ENCODE measurements at places on chromosomes 3 and 15.

DNA sequence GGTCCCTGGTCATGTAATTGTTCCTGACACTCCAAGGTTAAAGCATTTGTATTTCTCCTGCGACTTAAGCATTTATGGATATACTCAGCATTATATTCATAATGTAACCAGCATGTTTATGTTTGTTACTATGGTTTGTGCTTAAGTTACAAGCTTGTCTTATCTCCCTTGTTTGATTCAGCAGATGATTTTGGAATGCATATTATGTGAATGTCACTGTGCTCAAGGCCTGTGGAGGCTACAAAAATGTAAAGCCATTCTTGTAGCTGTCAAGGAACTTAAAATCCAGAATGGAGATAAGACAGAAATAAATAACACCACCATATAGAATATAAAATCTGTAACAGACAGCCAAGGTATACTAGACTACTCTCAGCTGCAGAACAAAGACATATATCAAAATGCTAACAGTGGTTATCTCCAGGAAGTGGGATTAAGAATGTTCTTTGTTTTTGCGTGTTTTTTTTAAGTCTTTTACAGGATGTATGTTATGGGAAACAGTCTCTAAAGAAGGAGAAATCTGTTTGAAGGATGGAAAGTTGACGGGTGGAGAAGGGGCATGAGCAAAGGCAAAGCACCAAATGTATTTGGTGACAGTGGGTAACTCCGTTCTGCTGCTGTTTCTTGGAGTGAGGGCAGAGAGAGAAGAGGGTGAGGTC lies 61.4 kb downstream of the IGF2BP2 start:
- DNase-seq: no peak

DNA sequence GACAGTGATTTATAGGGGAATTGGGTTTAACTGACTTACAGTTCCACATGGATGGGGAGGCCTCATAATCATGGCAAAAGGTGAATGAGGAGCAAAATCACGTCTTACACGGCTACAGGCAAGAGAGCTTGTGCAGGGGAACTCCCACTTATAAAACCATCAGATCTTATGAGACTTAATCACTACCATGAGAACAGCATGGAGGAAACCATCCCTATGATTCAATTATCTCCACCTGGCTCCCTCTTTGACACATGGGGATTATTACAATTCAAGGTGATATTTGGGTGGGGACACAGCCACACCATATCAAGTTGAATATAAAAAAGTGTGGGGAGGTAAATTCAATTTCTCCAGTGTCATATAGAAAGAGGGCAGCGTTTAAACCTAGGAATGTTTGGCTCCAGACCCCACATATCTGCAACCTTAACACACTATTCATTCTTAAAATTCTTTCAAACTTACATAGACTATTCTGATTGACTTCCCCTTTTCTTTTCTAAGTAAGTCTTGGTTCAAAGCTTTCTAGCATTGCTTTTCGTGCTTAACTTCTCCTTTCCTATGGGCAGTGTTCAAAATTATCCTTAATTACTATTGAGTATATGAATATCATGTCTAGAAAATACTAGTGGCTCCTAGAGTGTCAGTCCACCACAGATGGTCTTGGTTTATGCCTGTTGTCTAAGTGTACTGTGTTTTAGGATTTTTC lies 446.7 kb upstream of the GBE1 start:
- DNase-seq: no peak

DNA sequence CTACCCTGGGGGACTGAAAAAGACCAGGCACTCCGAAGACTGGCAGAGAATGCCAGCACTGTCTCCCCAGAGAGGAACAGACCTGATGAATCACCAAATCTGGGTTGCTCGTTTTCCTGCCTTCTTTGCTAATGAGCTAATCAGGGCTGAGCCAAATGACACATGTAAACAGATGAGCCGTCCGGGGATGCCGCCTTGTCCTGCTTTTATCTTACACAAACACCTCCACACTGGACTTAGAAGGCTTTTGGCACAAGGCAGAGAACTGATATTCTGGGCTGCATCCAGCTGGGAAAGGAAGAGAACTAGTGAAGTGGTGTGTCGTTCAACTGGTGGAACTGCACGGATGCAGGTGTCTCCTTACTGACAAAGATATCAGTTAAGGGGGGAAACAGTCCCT lies 88.1 kb downstream of the MECOM start:
- DNase-seq: no peak

DNA sequence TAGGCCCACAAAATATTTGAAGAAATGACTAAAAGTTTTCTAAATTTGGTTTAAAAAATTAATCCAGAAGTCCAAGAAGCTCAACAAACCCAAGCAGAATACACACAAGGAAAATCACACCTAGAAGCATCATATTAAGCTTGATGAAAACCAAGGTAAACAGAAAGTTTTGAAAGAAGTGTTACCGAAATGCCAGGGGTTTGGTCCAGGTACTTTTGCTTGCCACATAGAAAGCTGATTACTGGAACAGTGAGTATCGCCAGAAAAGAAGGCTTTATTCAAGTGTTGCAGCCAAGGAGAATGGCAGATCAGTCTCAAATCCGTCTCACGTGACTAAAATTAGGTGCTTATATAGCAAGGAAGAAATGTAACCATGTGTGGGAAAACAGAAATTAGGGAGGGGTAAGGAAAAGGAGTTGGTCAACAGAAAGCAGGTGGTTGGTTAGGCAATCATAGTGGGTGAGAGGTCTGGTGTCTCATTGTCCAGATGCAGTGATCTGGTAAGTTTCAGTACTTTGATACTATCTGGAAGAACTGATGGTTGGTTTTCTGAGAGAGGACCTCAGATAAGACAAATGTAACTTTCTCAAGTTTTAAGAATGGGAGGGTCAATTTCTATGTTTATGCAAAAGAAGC lies 96.9 kb upstream of the MYRIP start:
- DNase-seq: no peak

DNA sequence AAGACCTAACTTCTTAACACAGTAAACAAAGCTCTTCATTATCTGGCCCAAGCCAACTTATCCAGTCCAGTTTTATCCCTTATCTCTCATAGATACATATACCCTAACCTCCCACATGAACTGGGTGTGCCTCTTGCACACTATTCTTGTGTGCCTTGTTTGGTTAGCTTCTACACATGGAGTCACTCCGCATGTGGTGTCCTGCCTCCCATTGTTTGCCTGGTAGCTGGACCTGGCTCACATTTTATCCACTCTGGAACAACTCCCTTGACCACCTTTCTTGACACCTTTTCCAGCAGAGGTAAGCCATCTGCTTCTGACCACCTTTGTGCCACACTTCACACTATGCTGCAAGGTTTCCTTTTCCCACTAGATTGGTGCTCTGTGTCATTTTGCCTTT lies 15.2 kb downstream of the TIPARP start:
- DNase-seq: no peak

DNA sequence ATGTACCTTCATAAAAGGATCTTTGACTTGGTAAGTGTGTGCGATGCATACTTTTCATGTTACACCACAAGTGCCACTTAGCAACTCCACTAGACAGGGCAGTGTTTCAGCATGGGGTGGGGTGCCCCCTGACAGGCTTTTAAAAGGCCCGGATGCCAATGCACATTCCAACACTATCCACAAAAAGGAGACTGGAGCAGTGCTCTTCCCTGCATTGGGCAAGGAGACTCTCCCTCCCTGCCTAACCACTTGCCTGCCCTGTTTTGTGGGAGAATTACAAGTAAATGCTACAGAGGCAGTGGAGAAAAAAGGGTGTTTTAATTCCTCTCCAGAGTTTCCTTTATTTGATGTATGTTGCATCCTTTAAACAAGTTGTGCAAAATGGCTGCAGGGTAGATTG lies 1.7 kb upstream of the RARB start:
- DNase-seq: no peak

- DNase-seq: peak; percentile 47
Measured at GRCh38 chr15:39473298-39473947, 107.5 kb upstream of the THBS1 start.

DNA sequence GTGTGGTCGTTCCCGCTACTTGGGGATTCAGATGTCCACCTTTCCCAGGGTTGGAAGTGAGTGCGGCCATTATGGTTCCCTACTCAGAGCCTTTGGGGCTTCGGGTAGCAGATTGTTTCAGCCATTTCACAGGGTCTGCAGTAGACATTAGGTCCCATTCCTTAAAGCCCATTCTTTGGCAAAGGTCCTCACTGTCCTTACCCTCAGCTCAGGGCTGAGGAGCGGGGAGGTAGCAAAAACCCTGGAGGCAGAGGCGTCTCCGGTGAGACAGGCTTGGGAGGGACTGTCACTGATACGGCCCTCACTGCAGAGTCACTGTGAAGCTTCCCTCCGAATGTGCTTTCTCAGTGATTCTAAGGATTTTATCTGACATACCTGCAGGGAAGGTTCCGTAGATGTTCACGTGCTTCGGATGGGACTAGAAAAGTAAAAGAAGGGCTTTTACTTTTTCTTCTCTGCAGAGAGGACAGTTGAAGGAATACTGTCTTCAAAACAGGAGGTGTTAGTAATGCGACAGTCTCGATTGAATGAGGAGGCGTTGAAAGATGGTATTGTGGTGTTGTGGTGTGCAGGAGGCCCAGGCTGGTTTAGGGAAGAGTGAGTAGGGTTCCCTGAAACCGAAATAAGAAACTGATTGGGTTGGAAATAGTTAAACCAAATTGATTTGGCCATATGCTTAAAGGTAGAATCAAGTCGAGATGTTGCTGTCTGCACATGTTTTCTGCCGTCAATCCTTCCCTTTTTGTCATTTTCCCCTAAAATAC lies 630 bp downstream of the ATP6V1A start:
- peak; percentile 51 for DNase-seq

- DNase-seq: peak; percentile 74
Measured at GRCh38 chr3:106381939-106382335, 513.1 kb upstream of the CBLB start.

GRCh38 chr3:16793321-16793720 lies 91.4 kb upstream of the PLCL2 start:
- no peak for DNase-seq

DNA sequence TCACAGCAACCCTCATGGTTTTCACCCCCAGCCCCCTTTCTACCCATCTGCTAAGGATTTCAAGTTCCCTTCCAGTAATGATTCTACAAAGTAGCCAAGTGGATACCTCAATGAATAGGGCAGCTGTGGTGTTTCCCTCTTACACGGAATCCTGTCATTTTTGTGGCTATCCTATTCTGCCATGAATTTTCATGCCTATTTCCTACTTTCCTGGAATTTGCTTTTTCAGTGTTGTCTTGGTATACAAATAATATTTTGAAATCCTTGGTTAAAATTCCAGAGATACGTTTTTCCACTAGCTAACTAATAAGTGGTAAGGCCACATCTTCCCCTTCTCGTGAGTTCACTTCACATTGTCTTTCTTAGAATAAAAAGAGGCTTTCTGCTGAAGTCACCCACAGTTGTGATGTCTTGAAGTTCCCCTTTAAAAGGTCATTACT lies 7.5 kb downstream of the ADPRH start:
- DNase-seq: no peak

DNA sequence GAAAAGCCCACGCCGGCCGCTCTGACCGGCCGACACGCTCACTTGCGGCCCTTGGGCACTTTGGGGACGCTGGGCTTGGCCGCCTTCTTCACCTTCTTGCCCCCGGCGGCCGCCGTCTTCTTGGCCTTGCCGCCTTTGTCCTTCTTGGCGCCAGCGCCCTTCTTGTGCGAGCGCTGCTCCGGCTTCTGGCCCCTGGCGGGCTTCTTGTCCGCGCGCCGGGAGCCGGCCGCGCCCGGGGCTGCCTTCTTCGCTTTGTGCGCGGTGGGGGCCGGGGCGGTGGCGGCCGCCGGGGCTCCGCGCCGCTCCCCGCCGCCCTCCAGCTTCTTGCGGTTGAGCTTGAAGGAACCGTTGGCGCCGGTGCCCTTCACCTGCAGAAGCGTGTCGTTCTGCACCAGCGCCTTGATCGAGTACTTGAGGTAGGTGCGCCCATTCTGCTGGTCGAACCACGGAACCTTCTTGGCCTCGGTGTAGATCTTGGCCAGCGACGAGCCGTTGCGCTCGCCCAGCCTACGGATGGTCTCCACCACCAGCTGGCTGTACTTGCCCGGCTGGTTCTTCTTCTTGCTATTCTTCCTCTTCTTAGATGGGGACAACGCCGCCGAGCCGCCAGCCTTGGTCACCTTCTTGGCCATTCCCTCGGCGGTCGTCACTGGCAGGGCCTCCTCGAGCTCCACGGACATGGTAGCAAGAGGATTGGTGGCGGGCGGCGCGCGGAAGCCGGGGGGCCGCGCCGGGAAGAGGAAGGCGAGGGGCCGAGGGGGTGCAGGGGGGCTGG lies 36.7 kb downstream of the HMCES start:
- DNase-seq: no peak

- no peak for DNase-seq
Measured at GRCh38 chr3:108376026-108376425, 79.7 kb downstream of the HHLA2 start.

GRCh38 chr15:28014623-28015200 lies 84.4 kb downstream of the OCA2 start:
- no peak for DNase-seq

DNA sequence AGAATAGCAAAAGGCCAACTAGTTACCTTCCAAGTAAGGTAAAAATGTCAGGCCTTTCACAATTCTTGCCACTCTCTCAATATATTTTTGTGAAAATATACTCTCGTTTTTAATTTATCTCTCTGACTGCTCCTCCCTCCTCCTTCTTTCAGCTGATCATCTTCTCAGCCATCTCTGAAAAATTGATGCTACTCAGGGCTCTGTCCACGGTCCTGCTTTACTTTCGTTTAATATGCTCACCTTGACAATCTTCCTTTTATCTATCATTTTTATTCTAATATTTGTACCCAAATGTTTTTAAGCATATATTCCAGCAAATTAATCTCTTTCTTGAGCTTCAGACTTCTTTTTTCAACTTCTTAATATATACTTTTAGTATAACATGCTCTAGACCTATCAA lies 1362.1 kb downstream of the ROBO1 start:
- DNase-seq: no peak

GRCh38 chr3:139307601-139308555 lies 35.9 kb upstream of the MRPS22 start:
- no peak for DNase-seq

DNA sequence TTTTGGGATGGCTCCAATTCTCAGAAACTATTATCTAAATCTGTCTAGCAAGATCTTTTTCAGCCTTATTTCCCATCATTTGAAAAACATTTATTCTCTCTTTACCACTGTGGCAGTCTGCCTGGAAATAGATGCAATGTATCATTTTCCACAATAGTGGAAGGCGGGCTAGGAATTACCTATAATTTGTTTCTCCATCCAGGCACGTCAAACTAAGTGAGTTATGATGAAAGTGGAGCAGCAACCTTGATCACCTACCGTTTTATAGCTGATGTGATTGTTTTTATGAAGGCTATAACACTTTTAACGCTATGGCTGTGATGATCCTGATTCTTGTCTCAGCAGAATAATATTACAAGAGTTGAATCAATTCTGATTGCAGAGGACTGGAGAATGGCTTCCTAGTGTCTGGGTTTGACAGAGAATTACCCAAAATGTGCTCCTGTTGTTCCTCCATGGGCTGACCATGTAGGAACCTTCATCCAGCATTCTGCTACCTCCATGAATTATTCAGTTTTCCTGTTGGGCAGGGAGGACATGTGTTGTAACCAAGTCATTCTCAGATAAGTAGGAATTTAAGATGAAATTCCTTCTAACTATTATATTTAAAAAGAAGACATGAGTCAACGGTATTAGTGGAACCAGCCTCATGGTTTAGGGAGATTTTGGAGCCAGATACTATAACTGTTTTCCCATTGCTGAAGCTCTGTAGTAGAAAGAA lies 231.5 kb upstream of the SGO1 start:
- DNase-seq: no peak

- no peak for DNase-seq
Measured at GRCh38 chr15:78037779-78038305, 39.7 kb downstream of the TBC1D2B start.

GRCh38 chr15:42921342-42921731 lies 759 bp upstream of the TTBK2 start:
- DNase-seq: no peak

- no peak for DNase-seq
Measured at GRCh38 chr3:184429786-184430185, 49.9 kb downstream of the CHRD start.

Measured in NCI-H2171 (cell line).